ENCODE measurements at places on chromosomes 7 and 10.

DNA sequence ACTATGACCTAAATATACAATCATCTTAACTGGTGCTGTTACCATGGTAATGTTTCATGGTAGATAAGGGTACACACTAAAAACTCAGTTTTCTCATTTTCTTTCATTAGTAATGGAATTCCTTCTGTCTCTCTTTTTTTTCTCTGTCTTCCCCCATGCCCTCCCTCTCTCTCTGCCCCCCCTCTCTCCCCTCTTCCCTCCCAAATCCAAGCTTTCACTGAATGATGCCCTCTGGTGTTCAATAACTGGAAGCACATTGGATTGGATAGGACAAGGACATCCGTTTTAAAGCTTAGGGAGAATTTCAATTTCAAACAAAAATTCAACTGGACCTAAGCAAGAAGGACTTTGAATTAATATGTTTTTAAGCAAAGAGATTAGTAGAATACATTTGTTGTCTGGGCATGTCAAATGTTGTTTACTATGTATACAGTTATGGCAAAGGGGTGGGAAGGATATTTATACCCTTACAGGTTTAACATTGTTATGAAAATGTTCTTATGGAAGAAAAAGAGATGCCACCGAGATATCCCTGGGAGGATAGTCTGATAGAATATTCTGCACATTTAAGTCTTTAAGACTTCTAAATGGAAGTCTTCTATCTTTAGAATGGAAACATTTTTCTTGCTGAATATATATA is 6.1 kb downstream of the CHRM2 start:
- DNase-seq, result no peak

DNA sequence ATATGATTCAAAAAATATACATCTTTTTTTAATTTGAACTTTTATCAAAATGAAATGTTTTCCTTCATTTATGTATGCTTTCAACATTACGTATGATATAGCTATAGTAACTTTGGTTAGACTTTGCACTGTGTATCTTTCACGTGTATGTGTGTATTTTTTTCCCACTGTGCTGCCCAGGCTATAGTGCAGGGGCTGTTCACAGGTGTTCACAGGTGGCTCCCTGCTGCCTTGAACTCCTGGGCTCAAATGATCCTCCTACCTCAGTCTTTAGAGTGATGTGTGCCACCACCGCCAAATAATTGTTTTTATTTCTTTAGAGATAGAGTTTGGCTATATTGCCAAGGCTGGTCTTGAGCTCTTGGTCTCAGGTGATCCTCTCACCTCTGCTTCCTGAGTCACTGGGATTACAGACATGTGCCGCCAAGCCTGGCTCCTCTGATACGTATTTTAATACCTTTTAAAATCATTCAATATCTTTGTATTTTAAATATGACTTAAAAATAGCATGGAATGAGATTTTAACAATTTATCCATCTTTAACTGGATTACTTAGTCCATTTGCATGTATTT is 29.0 kb downstream of the FANK1 start:
- no peak for DNase-seq

DNA sequence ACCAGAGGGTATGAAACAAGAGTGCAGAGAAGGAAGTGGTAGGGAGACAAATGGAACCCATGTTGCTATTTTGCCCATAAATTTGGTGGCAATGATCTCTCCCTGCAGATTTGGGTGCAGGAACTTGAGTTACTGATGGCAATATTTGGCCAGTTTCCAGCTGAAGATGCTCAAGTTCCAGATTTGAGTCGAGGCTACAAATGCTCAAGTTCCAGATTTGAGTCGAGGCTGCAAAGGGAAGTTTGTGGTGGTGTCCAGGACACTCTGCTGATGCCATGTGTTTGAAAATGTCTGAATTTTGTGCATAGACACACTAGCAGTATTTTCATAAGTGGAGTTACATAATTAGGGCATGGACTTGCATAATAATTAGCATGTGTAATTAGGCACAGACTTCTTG is 40.8 kb downstream of the TBXAS1 start:
- no peak for DNase-seq

DNA sequence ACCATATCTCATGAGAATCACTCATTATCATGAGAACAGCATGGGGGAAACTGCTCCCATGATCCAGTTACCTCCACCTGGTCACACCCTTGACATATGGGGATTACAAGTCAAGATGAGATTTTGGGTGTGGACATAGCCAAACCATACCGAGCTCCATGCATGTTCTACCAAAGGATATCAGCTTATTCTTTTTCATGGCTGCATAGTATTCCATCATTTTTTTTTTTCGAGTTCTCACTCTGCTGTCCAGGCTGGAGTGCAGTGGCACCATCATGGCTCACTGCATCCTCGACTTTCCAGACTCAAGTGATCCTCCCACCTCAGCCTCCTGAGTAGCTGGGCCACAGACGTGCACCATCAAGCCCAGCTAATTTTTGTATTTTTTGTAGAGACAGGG is 668.3 kb downstream of the GATA3 start:
- no peak for DNase-seq

- no peak for DNase-seq
These were observed 499.7 kb downstream of the CALN1 start for GRCh38 chr7:71912476-71912875.

- no peak for DNase-seq
These were observed 52.5 kb downstream of the CSGALNACT2 start for GRCh38 chr10:43190775-43191174.

DNA sequence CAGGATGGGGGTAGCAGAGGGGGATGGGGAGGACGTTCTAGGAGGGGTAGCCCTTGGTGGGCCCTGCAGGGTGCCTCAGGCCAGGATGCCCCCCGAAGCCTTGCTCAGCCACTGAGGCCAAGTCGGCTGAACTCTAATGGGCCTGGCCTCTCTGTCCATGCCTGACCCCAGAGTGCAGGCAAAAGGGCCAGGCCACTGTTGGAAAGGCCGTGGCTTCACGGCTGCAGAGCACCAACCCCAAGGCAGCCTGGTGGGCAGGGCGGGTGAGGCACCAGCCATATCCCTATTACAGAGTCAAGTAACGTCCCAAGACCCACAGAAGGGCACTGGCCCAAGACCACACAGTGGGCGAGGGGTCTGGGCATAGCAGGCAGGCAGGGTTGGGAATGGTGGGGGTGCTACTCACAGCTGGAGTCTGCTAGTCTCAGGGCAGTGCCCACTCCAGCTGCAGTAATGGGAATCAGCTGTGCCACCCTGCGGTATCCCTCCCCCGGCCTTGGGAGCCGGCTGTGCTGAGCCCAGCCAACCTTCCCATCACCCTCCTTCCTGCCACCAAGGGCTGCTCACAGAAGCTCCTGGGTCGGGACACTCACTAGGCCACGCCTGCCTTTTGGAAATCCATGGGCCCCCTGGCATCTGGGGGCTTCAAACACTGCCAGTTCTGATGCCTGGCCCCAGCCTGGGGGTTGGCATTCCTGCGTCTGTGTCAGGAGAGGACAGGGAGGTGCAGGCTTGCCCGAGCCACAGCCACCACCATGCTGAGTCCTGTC is 4.0 kb upstream of the LFNG start:
- no peak for DNase-seq

DNA sequence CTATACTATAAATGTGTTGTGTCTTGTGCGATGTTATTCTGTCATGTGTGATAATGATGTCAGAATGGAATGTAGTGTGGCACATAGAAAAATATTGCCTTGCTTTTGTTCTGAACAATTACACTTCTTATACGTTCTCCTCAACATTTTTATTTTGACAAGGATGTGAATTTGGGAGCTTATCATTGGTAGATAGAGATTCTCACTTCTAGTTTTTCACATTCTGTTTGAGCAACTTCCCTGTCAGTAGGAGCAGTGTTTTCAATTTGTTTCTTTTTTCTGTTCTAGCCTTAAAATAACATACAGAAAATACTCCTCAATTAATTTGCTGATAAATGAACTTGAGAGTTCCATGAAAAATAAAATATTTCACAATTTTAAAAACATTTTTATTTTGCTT is 17.6 kb downstream of the SUN3 start:
- no peak for DNase-seq

DNA sequence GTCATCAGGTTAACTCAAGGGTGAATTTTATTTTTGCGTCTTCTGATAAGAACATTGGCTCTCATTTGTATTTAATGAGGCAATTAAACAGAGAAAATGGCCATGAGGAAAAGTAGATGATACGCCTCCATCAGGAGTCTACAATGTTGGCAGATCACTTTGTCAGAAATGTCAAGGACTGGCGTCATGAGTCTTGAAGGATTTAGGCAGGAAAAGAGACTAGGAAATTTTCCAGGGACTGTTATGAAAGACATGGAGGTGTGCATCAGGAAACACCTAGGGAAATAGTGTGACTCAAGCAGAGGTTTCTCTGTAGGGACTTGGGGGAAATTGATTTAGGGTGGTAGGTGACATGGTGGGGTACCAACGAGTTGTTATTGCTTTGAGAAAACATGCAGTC is 53.4 kb upstream of the SLC35B4 start:
- DNase-seq, result no peak

DNA sequence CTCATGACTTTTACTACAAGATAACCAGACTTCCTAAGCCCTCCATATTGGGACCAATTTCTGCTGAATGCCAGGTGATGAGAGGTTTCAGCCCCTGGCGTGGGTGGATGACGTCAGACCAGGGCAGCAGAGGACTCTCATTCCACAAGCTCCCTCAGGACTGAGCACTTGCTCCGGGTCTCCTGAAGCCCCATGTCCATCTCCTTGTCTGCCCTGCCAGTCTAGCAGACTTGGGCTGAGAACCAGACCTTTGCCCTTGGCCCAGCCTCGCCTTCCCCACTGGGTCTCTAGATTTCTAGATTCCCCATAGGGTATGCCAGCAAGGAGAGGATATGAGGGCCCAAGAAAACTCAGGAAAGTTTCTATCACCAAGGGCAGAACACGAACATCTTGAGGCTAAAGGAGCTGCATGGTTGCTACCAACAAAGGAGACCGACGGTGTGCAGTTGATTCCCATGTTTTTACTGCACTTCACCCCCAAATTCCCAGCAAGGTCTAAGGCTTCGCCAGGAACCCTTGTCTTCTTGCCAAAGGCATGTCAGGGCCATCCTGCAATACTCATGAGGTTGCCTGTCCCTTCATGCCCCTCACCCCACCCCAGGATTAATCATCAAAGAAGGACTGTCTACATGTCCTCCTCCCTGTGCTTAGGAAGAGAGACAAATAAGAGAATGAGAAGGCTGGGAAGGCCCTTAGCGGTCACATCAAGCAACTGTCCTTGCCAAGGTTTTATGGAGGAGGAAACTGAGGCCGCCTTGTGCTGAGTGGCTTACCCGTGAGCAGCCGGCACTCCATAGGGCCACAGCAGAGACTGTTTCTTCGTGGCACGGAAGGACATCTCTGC is 96.5 kb upstream of the MACROH2A2 start:
- no peak for DNase-seq

- DNase-seq, result no peak
These were observed 92.8 kb upstream of the ZMIZ1 start for GRCh38 chr10:78975926-78976325.

GRCh38 chr7:123075838-123076467 is 80.5 kb upstream of the TAS2R16 start:
- no peak for DNase-seq

DNA sequence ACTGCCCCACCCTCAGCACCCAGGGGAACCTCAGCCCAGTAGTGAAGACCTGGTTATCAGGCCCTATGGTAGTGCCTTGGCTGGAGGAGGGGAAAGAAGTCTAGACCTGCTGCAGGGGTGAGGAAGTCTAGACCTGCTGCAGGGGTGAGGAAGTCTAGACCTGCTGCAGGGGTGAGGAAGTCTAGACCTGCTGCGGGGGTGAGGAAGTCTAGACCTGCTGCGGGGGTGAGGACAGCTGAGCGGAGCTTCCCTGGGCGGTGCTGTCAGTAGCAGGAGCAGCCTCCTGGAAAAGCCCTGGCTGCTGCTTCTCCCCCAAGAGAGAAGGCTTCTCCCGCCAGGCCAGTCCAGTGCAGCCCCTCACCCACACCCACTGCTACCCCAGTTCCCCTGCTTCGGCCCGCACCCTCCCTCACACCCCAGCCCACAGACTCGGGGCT is 6.3 kb downstream of the NOS3 start:
- no peak for DNase-seq

DNA sequence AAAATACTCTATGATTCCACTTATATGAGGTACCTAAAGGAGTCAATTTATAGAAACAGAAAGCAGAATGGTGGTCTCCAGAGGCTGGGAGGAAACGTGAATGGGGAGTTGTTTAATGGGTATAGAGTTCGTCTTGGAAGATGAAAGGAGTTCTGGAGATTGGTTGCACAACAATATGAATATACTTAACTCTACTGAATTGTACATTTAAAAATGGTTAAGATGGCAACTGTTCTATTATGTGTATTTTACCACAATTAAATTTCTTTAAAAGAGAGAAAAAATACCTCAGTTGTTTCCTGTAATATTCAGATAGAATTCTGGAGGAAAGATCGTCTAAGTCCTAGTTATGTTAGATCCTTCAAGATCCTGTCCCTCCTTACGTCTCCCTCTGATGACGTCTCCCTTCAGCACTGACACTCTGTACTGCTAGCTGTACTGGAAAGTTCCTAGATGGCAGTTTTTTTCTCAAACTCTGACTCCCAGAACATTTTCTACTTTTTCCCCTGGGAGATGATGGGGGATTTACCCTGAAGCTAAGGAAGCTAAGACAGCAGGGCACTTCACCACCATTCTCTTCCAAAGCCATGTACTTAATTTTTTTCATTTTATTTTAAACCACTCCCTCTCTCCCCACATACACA is 53.2 kb upstream of the CAV2 start:
- no peak for DNase-seq

DNA sequence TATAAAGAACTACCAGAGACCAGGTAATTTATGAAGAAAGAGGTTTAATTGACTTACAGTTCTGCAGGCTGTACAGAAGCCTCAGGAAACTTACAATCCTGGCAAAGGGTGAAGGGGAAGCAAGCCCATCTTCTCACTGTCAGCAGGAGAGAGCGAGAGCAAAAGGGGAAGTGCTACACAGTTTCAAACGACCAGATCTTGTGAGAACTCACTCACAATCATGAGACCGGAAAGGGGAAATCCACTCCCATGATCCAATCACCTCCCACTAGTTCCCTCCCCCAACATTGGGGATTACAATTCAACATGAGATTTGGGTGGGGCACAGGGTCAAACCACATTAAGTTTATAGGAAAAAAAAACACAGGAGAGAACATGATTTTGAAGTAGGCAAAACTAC is 222.1 kb upstream of the SHH start:
- DNase-seq, result no peak

GRCh38 chr10:70459061-70459773 is 17.7 kb upstream of the NODAL start:
- no peak for DNase-seq

- DNase-seq, result no peak
These were observed 431.6 kb upstream of the NPVF start for GRCh38 chr7:25659841-25660240.

GRCh38 chr10:27646194-27646593 is 99.4 kb downstream of the MKX start:
- DNase-seq, result no peak
